ENCODE measurements at places on chromosomes 7 and 10.

DNA sequence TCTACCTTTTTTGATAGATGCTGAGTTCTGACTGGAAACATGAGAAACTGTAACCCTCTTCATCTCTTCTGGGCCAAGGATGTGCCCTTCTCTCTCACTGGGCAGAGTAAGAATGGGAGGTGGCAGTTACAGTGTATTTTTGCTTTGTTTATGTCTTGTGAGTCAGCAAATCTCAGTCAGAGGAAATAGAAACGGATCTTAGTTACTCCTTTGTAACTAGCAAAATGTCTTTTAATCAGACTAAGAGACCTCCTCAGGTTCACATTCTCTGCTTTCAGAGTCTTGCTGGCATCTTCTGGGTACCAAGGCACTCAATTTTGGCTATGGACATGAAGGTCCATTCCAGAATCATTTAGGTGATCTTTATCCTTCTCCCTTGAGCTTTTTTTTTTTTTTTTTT, 70.9 kb downstream of the HHEX start:
- DNase-seq = no peak

DNA sequence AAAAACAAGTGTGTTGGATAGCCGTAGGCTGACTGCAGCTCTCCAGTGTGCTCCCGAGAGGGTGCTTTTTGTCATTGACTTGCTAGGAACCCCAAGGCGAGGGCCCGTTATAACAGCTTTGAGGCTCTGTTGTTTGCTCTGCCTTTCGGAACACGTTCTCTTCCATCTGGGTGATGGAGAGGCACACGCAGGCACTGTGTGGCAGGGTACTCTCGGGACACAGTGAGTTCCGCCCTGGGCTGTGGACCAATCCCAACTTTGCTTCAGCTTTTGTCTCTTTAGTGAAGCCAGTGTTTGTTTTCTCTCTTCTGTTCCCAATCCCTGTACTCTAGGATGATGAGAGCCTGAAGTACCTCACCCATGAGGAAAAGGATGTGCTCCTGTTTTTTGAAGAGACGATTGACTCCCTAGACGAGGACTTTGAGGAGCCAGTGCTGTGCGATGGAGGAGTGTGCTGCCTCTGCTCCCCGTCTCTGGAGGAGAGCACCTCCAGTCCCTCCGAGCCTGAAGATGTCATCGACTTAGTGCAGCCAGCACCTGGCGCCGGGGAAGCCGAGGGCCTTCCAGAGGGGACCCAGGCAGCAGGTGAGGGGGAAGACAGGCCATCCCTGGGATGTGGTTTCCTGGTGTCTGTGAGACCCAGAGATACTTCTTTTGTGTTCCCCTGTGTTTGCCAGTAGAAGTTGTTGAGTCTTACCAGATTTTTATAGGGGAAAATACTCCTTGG, 43.2 kb downstream of the PROSER2 start:
- no peak for DNase-seq

GRCh38 chr7:144528536-144529045, 125.1 kb upstream of the NOBOX start:
- DNase-seq = no peak

DNA sequence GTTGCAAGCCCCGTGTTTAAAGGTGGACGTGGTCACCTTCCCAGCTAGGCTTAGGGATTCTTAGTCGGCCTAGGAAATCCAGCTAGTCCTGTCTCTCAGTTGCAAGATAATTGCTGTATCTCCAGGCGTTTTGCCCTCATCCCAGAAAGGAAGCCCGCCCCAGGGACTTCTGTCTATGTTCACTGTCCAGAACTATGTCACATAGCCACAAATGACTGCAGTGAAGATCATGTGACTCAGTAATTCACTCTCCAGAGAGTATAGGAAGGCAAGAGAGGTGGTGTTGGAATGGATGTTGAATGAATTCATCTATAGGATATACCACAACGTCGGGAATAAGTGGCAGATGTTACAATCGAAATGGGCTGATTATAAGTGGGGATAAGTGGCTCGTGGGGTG, 349 bp upstream of the ERVW-1 start:
- no peak for DNase-seq

GRCh38 chr7:49797987-49798660, 24.7 kb downstream of the VWC2 start:
- DNase-seq = no peak

GRCh38 chr7:139360210-139360947, 685 bp downstream of the LUC7L2 start:
- peak; percentile 97 for DNase-seq

- DNase-seq = no peak
Measured at GRCh38 chr7:116443646-116444045, 55.9 kb upstream of the CAV2 start.

- DNase-seq = no peak
Measured at GRCh38 chr10:62475551-62475950, 101.4 kb downstream of the ZNF365 start.

DNA sequence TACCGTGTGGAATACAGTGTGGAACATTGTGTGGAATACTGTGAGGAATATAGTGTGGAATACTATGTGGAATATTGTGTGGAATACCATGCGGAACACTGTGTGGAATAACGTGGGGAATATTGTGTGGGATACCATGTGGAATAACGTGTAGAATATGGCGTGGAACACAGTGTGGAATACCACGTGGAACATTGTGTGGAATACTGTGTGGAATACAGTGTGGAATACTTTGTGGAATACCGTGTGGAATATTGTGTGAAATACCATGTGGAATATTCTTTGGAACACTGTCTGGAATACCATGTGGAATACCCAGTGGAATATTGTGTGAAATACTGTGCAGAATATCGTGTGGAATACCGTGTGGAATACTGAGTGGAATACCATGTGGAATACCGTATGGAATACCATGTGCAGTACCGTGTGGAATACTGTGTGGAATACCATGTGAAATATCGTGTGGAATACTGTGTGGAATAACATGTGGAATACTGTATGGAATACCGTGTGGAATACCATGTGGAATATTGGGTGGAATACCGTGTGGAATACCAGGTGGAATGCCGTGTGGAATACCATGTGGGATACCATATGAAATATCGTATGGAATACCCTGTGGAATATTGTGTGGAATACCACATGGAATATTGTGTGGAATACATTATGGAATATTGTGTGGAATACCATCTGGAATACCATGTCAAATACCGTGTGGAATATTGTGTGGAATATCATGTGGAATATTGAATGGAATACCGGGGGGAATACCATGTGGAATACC, 133.1 kb upstream of the CHST15 start:
- no peak for DNase-seq

DNA sequence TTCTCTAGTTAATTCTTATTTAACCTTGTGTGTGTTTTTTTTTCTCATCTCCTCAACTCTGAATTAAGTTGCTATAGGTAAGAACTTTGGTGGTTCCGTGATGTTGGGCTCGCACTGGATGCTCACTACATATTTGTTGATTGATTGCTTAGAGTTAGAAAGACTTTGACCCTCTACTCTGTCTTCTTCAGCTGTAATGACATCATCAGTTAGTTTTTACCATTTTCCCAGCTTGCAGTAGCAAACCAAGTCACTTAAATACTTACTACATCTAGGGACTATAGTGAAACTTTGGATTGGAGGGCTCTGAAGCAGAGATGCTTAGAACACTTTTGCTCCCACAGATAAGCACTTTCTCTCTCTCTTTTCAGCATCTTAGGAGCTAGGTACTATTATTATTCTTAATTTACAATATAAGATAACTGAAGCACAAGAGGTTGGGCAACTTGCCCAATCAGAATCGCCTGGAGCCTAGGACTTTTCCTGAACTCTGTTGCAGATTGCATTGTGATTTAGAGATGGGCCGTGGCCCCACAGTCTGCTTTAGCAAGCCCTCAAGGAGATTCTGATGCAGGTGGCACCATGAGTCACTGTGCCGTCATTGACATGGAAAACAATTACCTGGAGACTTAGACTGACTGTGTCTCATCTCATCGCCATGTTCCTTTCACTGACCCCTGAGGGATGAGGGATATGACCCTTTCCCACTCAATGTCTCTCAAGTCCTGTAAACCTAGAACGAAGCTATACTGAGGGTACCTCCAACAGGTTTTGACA, 471.9 kb upstream of the PODXL start:
- DNase-seq = no peak

DNA sequence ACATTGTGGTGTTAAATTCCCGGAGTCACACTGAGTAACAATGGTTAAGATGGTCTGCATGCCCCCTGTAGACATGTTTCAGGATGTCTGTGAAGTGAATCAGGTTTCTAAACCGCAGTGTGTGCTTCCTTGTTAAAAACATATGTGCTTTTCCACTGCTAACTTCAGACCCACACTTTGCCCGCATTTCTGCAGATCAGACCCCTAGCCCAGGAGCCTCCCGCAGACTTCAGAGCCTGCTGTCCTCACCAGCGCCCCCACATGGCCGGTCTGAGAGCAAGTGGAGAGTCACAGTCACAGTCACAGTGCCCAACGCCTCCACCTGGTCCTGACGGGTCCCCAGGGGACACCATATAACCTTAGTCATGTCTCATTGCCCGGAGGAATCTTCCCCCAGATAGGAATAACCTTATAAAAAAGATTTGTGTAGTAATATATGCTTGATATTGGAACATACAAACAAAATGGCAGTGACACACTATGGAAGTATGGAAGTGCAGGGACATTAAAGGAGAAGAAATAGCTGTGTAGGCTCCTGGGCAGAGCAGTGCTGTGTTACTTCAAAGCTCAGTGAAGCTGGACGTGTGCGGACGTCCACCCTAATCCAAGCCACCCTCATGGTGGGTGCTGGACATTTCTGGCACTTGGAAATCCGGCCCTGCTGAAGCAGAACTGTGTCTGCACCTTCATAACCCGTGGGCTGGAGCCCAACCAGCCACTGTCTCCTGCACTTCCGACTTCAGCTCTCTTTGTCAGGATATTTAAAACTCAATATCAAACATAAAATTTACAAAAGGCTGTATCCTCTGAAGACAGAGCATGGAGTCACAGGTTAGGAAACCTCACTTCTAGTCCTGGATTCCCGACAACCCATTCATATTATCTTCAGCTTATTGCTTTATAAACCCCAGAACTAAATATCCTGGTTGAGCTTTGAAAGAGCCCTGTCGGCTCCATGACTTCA, 29.0 kb downstream of the GSTO2 start:
- no peak for DNase-seq

- no peak for DNase-seq
Measured at GRCh38 chr7:52243685-52244084, 791.7 kb upstream of the POM121L12 start.

- DNase-seq = no peak
Measured at GRCh38 chr10:72462261-72462660, 107.5 kb upstream of the DNAJB12 start.

- DNase-seq = no peak
Measured at GRCh38 chr10:12868229-12868628, 133.3 kb downstream of the CCDC3 start.
